Naive thymus-derived CD4-positive, alpha-beta T cell (primary cell): ENCODE measurements at places on chromosomes 5 and 9.

GRCh38 chr5:174310243-174310642 is 264.7 kb downstream of the NSG2 start:
- no peak for DNase-seq

DNA sequence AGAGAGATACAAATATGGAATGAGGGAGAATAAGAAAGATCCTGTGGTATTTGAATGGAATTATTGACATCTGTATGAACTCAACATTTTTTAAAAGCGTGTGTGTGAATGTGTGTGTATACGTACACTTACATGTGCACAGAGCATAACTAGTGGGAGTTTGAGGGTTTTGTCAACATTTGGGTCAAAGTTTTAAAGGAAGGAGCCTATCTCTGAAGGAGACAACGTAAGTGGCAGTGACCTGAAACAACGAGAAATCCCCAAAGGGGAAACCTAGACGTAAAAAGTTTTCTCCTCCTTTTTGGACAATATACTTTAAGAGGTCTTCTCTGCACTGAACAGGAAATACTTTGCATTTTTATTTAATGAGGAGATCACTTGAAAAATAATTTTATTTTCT is 40.2 kb upstream of the DTWD2 start:
- no peak for DNase-seq

GRCh38 chr5:149235841-149236240 is 35.8 kb upstream of the AFAP1L1 start:
- no peak for DNase-seq

GRCh38 chr5:104189909-104190308 is 627.3 kb upstream of the NUDT12 start:
- no peak for DNase-seq
